ENCODE measurements at places on chromosomes 4 and X.
A peak's percentile ranks its signal among the peaks of the same experiment; 100 is the strongest.

DNA sequence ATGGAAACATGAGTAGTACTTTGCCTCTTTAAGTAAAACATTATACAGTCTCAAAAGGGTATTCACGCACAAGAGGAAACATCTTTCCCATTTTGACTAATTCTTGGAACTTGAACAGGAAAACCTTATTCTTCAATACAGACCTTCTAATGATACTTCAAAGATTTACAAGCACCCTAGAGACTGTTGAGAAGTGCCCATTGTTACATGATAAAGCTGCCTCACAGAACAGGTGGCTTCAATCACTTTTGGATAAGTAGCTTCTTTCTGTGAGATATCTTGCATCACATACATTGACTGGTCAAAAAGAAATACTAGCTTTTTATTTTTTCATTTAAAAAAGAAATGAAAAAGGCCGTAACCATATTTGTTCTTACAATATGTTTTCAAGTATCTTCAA lies 219.4 kb downstream of the EPHA5 start:
- DNase-seq: no peak

DNA sequence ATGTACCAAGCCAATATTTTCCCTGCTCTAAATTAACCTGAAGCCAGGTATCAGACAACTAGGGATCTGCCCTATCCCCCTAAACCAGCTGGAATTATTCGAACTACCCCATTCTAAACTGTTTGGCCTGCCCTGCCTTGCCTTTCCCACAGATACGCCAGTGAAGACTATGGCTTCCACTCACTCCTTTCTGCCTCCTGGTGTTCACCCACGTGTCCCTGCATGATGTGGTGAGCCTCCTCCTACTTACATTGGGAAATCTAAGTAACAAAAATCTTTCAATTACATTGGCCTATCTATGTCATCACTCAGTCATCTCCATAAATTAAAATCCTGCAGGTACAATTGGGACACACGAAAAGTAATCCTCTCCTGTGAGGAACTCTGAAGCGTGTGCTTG lies 6.1 kb upstream of the LDOC1 start:
- DNase-seq: no peak

- DNase-seq: no peak
These were observed 16.8 kb upstream of the C4orf51 start for GRCh38 chr4:145663194-145663593.

DNA sequence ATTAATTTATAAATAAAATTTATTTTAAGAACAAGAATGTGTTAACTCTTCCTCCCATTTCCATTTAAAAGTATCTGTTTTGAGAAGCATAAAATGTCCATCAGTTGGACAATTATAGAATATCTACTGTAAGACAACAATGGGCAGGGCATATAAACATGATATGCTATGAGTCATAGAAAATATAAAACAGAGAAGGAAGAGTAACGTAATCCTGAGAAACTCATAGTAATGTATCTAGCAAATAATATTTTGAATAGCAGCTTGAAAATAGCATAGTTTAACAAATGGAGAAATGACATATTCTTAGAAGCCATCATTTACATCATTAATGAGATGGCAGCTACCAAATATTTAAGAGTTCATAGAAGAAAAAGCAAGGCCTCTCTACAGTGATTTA lies 820.3 kb upstream of the PCDH10 start:
- no peak for DNase-seq

- DNase-seq: no peak
These were observed 142.2 kb downstream of the GLRA3 start for GRCh38 chr4:174686826-174687225.

DNA sequence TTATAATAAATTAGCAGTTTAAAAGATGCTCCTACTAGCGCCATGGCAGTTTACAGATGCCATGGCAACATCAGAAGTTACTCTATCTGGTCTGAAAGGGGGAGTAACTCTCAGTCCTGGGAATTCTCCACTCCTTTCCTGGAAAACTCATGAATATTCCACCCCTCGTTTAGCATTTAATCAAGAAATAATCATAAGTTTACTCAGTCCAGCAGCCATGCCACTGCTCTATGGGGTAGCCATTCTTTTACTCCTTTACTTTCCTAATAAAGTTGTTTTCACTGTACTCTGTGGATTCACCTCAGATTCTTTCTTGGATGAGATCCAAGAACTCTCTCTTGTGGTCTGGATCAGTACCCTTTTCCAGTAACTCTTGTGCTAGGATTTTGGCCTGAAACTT lies 52.3 kb downstream of the GUCY1B1 start:
- DNase-seq: no peak

- DNase-seq: no peak
These were observed 25.6 kb downstream of the SMARCA5 start for GRCh38 chr4:143538979-143539669.

GRCh38 chrX:140190441-140191108 lies 225.3 kb upstream of the CXorf66 start:
- DNase-seq: peak; percentile 20

- no peak for DNase-seq
These were observed 99.0 kb upstream of the QRFPR start for GRCh38 chr4:121479808-121480207.

GRCh38 chrX:151974336-151975227 lies at the start of gene GABRE:
Gene GABRE, minus strand, starts transcription at chrX:151974676. Its CDS starts 51 bp downstream, at chrX:151974625.
- peak; percentile 73 for DNase-seq

DNA sequence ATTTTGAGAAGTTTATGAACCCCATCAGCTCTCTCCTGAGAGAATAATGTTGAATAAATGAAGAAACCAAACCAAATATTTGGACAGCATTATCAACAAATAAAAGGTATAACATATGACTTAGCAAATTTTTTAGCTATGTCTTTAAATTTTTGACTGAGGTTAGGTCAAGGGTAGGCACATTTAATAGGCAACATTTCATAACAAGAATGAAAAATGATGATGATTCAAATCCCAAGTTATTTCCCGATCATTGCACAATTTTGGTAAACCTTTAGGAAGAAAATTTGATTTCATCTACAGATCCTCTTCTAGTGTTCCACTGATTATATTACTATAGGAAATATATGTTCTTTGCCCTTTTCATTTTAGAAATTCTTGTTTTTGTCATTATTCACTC lies 123.7 kb upstream of the TLR3 start:
- no peak for DNase-seq

DNA sequence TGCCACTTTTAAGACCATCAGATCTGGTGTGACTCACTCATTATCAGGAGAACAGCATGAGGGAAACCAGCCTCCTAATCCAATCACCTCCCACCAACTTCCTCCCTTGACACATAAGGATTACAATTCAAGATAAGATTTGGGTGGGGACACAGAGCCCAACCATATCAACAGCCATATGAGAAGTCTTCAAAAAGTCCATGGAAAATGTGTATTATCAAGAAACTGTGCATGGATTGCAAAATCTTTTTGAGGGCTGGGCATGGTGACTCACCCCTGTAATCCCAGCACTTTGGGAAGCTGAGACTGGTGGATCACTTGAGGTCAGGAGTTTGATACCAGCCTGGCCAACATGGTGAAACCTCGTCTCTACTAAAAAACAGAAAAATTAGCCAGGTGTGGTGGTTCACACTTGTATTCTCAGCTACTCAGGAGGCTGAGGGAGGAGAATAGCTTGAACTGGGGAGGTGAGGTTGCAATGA lies 17.8 kb upstream of the RPL39 start:
- no peak for DNase-seq

DNA sequence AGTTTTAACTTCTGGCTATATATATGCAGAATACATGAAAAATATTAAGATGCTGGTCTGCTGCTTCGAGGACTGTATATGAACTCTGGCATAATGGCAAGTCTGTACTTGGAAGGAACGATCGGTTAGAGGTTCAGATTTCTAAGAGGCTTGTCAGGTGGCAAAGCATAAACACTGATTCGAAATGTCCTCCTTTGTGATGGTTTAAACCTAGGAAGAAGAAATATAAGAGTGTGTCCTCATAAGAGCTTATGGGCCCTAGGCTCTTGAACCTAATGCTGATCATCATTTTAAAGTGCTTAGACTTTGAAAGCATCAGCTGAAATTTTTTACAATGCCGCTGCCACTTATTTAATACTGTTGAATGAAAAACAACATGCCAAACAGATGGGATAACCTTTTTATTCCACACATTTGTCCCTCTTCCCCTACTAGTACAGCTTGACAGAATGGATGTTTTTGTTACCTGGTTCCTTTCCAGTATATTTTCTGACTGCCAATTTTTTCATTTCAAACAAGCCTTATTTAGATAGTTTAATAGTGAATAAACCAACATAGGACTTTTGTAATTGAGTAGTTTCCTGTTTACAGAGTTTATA lies 8.8 kb downstream of the SPRY1 start:
- DNase-seq: no peak

- no peak for DNase-seq
These were observed 12.6 kb downstream of the NOCT start for GRCh38 chr4:139028191-139028661.

- no peak for DNase-seq
These were observed 1157.3 kb downstream of the PCDH7 start for GRCh38 chr4:31877429-31877828.

GRCh38 chrX:12978205-12979025 lies 3.5 kb downstream of the TMSB4X start:
- DNase-seq: peak; percentile 63

GRCh38 chr4:97942951-97943350 lies 200.3 kb downstream of the STPG2 start:
- DNase-seq: no peak

DNA sequence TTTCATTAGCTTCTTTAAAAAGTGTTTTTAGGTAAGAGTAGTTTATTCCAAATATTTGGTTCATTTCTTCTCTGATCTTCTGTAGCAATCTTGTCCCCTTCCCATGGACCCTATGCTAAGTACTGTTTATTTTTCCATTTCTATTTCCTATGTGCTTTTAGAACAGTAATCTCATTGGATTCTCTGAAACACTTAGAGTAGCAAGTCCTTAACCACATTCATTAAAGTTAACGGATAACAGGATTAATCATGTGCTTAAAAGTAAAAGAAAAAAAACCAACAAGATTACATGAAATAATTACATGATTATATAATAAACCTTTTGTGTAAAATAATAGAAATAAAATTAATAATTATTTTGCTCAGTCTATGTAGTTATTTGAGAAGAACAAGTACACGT lies 929.7 kb downstream of the C4orf33 start:
- DNase-seq: no peak

DNA sequence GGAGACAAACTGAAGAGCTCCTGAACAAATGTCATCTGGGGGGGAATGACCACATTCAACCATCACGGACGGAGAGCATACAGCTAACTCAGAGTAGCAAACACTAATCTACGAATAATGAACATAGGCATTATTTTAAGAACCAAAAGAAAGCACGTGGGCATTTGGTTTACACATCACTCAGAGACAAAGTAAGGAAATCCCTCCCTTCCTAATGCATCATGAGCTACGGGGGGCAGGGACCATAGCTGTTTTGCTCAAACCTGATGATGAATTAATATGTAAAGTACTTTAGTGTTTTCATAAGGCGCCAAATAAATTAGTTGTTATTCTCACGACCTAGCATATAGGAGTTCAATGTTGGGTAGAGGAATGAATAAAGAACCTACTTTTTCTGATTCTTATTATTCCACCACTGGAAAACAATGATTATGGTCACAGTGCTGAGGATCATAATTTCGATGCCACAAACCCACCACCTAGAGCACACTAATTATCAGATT lies 11.7 kb upstream of the TMEM156 start:
- DNase-seq: no peak

- DNase-seq: no peak
These were observed 278.9 kb downstream of the FBXW7 start for GRCh38 chr4:152256996-152257395.

GRCh38 chrX:129797251-129797906 lies 17.6 kb downstream of the SASH3 start:
- no peak for DNase-seq

DNA sequence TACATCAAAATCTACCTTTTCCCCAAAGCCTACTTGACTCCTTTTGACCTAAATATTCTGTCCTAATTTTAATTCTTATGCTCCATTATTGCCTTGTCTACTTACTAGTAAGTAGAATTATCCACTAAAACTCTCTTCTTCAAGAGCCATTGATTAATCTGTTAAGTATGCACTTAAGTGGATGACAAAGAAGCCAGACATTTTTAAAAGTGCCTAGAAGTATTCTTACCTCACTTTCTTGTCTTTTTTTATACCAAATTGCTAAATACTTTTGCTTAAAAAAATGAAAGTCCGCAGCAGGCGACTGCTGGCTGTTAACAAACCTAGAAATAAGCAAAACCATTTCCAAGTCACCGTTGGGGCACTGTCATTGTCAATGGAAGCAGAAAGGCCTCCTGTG lies 20.1 kb upstream of the FRMPD4 start:
- no peak for DNase-seq

GRCh38 chr4:143357161-143357845 lies 20.6 kb downstream of the GAB1 start:
- no peak for DNase-seq

DNA sequence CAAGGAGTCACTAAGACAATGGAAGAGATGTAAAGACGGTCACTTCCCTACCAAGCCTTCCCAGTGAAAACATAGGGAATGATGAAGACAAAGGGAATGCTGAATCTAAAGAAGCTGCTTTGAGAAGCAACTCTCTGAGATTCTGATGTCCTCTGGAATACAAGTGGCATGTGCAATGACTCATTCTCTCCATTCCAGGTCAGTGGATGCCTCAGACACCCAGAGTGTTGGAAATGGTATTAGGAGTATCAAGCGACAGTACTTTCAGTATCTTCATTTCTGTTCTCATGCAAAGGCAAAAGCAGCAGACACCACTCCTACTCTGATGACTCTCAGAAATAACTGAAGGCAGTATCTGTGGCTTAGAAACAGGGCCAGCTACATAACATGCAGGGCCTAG lies 102.6 kb downstream of the FSTL5 start:
- DNase-seq: no peak

DNA sequence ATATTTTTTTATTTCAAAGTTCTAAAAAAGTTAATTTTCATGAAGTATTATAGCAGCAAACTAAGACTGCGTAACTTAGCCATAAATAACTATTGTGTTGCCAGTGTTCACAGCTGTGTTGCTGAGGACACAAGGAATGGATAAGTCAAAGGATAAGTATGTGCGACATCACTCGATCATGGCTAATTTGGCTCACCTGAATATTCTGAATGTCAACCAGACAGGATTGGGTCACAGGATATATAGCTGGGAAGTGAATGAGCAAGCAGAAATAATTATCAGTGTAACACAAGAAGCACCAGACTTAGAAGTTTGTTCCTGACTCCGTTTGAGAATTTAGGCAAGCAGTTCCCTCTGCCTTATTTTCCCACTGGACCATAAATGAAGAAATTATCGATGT lies 33.9 kb downstream of the PRDM8 start:
- no peak for DNase-seq

GRCh38 chrX:47293106-47293505 lies 60.3 kb downstream of the USP11 start:
- DNase-seq: no peak

DNA sequence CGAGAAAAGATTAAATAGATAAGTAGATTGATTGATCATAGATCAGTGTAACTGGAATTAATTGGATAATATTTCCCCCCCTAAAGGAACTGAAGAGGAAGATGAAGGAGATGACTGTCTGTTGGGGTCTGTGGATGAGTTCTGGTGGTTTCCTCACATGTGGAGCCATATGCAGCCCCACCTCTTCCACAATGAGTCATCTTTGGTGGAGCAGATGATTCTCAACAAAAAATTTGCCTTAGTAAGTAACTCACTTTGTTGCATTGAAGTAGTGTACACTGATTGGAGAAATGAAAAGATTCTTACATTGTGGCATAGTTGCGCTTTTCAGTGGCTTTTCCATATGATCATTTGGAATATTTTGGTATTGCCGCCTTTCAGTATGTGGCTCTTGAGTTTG lies 80.4 kb downstream of the NDST3 start:
- DNase-seq: no peak

Data from lung (tissue), 17 donors.